ENCODE measurements at places on chromosomes 5 and 9.

GRCh38 chr5:8851101-8851500 lies 694.8 kb downstream of the SEMA5A start:
- no peak for DNase-seq

DNA sequence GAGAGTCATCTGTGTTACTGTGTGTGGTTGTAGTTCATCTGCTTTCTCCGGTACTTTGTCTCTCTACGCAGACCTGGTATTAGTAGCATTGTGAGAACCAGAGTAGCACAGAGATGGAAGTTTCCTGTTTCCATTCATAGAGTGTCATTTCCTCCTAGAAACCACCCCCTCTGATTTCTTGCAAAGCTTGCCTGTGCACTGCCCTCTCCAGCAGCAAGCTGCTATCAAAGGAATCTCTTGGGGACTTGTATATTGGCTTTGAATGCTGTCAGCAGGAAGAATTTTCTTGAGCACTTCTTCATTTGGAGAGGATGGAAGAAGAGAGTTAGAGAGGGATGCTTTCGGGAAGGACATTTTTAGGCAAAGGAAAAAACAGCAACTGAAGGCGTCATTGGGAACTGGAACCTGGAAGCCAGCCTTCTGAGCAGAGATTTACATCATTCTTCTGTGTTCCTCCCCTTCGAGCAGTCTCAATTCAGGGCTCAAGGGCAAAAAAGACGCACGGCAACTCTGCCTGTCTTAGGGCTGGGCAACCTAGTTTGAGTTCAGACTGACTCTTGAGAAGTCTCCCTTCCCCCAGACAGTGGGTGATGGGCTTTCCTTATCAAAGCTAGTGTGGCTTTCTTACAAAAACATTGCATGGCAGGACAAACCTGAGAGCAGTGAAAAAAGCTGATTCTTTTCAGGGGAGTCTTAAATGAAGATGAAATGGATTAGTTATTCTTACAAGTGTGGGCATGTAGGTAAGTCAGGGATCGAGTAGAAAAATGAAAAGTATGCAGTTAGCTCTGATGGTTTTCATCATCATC lies 226.3 kb downstream of the AOPEP start:
- DNase-seq: no peak

GRCh38 chr9:93678199-93679019 lies 102.0 kb downstream of the PHF2 start:
- DNase-seq: no peak

DNA sequence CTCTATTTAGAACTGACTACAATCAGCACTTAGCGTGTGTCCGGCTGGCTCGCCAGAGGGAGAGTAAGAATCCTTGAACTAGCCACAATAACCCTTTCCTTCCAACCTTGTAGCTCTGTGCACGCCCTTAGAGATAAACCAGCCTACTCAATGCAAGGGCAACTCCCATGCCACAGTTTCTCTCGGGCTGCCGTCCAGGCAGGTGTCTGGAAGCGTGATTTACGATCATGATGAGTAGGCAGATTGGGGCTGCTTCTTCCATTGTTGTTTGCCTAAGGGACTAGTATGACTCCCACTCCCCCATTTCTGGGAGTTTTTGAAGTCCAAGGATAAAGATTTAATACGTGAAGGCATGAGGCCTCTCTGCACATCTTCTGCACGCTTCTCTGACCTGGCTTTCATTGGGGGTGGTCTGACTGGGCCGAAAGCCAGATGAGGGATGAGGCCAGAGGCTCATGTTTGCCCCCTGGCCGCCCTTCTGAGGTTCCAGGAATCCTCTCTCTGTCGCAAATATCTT lies 134.0 kb upstream of the MYO10 start:
- DNase-seq: no peak

DNA sequence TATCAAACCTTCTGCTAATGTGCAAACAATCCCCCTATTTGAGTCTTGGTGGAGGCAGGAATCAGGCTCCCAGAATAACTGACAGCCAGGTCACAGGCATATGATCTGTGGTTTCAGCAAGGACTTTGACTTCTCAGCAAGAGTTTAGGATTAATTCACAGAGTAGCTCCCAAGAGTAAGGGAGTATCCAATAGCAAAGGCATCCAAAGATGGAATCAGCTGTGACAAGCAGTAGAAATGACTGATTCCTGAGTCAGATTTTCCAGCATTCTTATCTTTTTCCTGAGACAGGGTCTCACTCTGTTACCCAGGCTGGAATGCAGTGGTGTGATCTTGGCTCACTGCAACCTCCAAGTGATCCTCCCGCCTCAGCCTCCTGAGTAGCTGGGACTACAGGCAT lies 108.3 kb downstream of the EPB41L4A start:
- no peak for DNase-seq

- no peak for DNase-seq
Measured at GRCh38 chr5:87674235-87674634, 261.5 kb upstream of the CCNH start.

- no peak for DNase-seq
Measured at GRCh38 chr9:82490019-82490499, 501.5 kb downstream of the SPATA31D1 start.

- no peak for DNase-seq
Measured at GRCh38 chr9:110214090-110214489, 6.1 kb upstream of the C9orf152 start.

GRCh38 chr5:1732238-1732941 lies 67.2 kb downstream of the MRPL36 start:
- DNase-seq: no peak

- no peak for DNase-seq
Measured at GRCh38 chr5:151961557-151961956, 36.9 kb upstream of the GLRA1 start.

DNA sequence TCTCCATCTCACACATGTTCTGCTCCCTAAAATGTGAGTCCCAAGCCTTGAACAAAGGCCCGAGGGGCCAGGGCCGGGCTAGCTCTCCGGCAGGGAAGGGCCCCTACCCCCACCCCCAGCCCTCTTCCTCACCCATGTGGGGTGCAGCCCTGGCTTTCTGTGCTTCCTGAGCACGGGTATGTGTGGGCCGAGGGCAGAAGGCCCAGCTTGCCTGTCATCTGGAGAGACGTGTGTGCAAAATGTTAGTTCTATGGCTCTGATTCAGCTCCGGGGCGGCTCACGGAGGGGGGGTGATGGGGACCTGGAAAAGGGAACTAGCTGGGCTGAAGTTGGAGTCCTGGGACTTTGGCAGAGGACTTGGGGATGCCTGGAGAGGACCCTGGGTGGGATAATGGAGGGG lies 90.3 kb upstream of the ARAP3 start:
- DNase-seq: no peak

DNA sequence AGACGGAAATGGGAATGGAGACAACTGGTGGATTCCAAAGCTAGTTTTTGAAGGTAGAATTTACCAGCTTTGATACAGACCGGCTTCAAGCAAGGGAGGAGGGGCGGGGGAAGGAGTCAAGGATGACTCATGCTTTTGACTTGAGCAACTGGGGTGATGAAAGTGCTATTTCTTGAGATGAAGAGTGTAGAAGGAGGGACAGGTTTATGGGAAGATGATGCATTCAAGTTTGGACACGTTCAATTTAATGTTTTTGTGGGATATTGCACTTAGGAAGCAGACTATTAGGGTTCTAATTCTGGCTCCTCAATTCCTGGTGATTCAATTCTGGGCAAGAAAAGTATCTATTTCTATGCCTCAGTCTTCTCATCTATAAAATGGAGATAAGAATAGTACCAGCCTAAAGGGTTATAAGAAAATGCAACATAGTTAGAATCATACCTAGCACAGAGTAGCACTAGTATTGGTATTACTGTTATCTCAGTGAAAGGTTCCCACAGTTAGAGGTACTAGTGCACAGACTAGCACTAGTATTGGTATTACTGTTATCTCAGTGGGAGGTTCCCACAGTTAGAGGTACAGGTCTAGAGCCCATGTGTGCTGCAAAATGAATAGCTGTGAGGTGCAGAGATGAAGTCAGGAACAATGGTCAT lies 4.6 kb downstream of the NIPAL4 start:
- no peak for DNase-seq

DNA sequence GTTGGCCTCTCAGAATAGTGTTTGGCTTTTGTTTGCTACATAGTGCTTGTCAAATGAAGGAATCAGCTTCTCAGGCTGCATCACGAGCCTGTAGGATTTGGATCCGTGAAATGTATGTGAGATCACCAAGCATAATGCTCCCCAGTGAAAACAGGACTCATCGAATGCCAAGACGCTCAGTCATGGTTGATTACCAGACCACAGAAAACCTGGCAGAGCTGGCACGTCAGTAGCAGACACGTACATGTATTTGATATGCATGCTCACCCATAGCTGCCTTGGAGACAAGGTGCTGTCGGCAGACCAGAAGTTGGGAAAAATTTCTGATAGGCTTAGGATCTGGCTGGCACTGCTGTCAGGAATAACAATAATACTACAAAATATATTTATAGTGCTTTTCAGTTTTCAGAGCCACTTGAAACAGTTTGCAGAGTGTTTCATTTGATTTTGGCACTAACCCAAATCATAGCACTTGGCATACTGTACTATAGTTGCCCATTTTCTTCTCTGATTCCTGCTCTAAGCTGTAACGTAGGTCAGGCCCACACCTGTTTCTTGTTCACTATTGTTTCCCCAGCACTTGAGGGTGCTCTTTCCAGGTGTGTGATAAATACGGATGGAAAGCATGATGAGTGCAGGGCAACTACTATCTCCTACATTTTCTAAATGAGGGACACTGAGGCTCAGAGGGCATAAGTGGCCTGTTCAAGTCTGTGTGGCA lies 226.1 kb downstream of the NR3C1 start:
- no peak for DNase-seq

DNA sequence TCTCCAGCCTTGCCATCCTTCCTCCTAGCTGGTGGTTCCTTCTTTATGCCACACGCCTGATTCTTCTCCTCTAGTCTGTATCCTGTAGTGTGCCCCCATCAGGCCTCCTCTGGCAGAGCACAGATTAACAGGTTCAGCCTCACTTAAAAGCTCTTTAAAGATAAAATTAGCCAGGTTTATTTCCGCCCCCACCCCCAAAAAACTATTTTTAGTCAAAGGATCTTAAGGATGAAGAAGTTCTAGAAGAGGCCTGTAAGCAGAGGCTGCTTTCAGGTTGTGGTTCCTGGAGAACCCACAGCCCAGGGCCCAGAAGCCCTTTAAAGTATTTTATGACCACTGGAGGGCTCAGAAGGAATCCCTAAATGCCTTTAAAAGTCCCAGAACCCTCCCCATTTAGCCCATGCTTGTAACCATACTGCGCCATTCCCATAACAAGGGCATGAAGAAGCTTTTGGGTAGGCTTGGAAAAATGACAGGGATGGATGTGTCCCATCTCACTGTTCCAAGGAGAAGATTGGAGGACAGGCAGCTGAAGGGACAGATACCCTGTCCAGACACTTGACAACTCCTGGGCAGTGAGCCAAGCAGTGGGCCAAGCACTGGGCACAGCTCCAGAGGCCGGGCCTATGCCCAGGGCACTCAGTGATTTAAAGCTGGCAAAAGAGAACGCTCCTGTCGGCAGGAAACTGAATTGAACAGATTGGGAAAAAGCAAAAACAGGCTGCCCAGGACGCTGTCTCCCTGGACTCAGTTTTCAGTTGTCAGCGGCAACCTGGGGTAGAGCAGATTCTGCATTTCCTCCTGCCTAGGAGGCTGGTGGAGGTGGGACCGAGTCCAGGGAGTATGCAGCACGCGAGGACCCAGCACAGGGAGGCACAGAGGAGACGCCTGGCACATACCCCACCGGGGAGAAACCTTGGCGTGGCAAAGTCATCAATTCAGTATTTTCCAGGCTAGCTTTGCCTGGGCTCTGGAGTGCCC lies 106.3 kb upstream of the SSBP2 start:
- peak; percentile 37 for DNase-seq

GRCh38 chr5:97102010-97102470 lies 40.4 kb downstream of the LIX1 start:
- DNase-seq: peak; percentile 35

- DNase-seq: no peak
Measured at GRCh38 chr5:5788793-5789192, 366.3 kb downstream of the ICE1 start.

DNA sequence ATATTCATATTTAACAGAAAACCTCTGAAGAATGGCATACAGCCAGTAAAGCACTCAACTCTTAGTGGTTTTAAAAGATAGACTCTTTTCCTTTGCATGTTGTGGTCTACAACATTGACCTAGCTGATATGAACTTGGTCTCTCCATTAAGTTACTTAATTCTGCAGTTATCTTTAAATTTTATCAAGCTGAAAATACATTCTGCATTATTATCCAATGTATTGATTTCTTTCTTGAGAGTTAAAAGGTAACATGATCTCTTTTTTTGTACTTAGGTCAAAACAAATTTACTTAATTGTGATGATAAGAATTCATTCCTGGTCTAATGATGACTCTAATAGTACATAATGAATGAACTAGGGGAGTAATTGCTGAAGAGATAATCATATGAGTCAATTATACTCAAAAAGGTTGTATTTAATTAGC lies 132.9 kb downstream of the STARD4 start:
- no peak for DNase-seq

Data from NCI-H2227 treated with DMSO at 0.1 percent for 48 hours (cell line).